Astrocyte (in vitro differentiated cells and primary cell): ENCODE measurements at places on chromosomes 7 and 10.

DNA sequence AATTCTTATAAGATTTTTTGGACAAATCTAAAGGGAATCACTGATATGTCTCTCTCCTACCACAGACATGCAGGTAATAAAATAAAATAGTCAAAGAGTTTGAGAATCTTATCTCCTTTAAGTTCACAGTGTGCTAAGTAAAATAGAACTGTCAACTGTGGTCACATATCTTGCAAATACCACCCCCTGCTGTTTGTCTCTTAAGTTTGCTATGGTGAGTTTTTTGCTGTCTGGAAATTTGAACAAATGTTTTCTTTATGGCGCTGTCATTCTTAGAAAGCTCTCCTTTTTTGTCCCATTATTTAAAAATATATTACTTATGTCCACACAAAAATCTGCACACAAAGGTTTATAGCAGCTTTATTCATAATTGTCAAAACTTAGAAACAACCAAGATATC lies 19.6 kb downstream of the GIMAP5 start:
- DNase-seq = no peak

GRCh38 chr10:109976681-109977080 lies 31.1 kb upstream of the ADD3 start:
- DNase-seq = no peak

DNA sequence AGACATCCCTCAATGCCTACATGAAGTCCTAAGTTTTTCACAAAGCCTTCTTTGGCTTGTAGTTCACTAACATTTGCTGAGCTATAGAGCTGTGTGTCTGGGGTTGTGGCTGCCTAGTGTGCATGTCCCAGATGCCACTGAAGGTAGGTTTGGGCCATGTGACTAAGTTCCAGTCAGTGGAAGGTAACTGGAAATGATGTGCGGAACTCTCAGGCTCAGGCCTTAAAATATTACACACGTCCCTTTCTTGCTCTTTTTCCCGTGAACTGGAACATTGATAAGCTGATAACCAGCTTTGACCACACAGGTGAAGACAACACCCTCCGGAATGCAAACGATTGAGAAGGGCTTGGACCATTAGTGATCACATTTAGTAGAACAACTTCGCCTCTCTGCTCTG lies 358.1 kb downstream of the GATA3 start:
- DNase-seq = no peak

DNA sequence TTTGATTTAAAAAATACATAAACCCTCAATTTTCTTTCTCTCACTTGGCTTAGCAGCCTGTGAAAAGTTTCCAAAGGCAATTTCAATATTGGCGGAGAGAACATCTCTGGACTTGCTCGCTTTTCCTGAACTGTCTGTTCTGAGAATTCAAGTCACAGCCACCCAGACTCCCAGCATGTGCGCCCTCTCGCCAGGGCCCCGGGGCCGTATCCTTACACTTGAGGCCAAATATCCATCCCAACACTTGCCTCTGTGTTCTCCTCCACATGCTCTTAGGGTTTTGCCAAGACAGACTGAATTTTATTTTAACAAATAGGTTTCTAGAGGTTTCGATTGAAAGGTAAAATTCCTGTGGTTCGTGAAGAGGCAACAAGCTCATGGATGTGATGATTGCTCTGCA lies 111.5 kb upstream of the GPR26 start:
- DNase-seq = no peak

DNA sequence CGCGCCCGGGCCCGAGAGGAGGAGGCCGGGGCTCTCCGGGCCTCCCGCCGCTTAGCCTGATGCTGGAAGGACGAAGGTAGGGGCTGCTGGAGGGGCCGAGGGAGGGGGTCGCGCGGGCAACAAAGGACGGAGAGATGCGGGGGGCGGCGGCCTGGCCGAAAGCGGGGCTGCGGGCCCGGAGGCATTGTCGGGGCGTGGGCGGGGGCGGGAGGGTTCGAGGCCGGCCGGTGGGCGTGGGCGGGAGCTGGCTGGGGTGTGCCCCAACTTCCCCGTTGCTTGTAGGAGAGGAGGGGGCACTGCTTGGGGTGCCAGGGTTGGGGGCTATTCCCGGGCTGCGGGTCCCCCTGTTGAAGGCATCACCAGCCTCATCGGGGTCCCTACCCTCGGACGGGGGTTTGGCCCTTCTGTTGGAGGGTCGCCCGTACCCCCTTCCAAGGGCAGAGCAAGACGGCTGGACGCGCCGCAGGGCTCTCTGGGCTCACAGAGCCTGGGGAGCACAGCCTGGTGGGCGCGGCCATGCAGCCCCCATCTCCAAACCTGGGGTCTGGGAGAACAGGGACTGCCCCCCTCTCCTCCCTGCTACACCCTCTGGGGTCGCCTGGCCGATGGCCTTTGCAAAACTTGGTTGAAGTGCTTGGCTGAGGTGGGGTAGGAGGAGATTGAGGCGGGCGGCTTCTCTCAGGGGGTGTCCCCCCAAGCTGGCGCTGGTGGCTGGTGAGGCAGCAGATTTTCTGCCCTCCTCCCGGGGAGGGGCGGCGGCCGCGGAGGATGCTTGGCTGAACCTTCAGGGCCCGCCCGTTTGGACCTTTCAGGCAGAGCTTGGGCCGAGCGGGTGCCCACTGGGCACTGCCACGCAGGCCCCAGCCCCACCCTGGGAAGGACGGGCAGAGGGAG lies 699 bp downstream of the CLIP2 start:
- DNase-seq = no peak

DNA sequence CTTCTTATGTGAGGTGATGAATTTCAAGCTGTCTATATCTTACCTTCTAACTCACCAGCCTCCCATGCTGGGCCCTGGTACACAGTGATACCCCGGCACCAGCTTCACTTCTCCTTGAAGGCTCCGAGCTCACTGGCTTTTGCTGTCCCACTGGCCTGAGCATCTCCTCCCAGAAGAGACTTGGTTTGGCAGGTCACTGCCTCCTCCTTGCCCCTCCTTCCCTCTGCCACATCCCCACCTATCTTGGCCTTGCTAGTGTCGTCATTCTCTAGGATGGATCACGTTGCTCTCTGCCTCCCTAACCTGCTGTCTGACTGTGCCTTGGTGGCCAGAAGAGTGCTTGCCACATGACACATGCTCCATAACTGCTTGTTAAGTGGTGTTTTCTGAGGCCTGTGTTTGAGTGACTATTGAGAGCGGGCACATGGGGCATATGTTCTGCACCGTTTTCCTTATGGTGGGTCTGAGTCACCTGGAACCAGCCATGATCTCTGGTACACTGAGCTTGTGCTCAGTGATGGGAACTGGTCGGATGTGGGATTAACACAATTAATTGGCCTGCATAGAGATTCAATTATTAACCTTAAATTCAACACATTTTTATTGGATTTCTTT lies 86.5 kb downstream of the TMEM178B start:
- DNase-seq = no peak

- DNase-seq = no peak
Observed at GRCh38 chr7:27160145-27160545, 3.7 kb upstream of the HOXA7 start.

- no peak for DNase-seq
Observed at GRCh38 chr10:2929480-2930258, 137.7 kb upstream of the PFKP start.
